NCI-H187 (cell line): ENCODE measurements at places on chromosomes 1 and 21.

- DNase-seq, result no peak
Measured at GRCh38 chr1:61268546-61269240, 186.3 kb downstream of the NFIA start.

GRCh38 chr1:183149273-183149672 lies 36.8 kb upstream of the LAMC2 start:
- no peak for DNase-seq

DNA sequence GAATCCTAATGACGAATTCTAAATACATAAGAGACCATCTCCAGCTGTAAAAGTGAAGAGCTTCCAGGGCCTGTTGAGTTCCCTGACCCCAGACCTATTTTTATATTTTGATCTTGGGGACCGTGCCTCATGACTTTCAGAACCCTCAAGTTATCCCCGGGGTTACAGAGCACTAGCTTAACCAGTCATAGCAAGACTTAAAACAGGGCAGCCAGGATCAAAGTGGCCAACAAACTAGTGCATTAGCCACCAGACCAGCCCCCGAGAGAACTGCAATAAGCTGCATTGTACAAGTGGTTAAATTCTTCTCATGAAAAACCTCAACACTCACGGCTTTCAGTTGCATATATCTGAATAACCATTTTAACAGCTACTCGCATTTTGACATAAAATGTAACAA lies 183.0 kb downstream of the BARHL2 start:
- no peak for DNase-seq

- DNase-seq, result no peak
Measured at GRCh38 chr1:43313771-43314170, 13.0 kb downstream of the TIE1 start.

DNA sequence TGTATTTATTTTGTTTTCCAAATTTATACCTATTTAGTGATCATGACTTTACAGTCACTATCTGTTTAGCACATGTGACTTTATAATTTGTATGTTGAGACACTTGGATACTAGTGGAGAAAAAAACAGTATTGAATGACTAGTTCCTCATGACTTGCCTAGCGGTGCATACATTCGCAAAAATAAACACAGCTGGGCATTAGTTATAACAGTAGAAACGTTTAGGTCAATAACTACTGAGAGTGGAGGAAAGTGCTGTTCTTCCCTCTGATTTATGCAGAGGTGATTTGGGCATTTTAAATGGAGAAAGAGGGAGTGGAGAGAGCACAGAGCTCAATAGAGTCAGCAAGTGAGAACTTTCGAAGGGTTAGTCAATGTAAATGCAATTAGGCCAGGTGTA lies 1679.0 kb upstream of the B3GALT2 start:
- DNase-seq, result no peak

GRCh38 chr1:172900376-172900997 lies 150.3 kb downstream of the TNFSF18 start:
- DNase-seq, result no peak

DNA sequence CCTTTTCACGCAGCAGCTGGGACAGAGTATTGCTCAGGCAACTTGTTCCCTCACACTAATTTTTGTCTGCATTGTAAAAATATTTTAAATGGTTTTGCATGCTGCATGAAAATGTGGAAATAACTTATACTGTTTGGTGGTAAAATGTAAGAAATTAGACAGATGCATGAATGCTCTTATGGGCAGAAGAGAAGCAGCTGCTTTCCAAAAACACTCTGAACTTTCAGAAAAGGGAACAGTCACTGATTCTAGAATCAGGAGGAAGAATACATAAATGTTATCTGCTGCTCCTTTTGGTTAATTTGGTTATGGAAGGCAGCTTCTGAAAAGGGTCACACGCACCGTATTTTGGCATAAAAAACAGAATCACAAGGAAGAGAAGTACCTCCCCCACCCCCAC lies 87.0 kb upstream of the RUNX1 start:
- no peak for DNase-seq

DNA sequence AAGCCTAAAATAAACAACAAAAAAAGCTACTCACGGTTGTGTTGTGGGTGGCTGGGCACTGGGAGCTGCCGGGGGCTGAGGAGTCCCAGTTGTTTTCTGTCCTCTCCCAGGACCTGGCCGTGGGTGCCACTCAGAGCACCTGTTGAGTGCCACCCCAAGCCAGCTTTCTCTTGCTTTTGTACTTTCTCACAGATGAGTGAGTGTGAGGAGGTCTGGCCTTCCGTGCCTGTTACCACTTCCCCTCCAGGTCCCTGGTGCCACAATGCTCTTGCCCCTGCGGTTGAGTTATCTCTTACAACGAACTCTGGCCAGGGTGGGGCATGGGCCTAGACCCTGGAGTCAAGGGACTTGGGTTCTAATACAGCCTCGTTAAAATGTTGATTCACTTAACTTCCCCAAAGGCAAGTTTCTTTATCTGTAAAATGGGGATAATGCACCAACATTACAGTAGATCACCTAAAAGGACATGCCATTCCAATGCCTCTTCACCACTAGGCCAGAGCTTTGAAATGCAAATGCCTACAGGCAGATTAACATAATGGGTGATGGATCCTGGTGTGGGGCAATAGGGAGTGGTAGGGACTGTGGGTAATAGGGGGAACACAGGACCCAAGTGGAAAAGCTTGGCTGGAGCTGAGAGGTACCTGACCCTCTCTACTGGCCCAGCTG lies at the start of gene CNR2:
TSS of gene CNR2 (minus strand) at position 151 of the 669 bp plus-strand sequence. CDS start 37,745 bp downstream, outside the sequence.
- DNase-seq, result no peak

GRCh38 chr1:165826565-165827267 lies 698 bp upstream of the UCK2 start:
- DNase-seq, result no peak

GRCh38 chr1:206557636-206558473 lies 50.5 kb downstream of the RASSF5 start:
- no peak for DNase-seq

GRCh38 chr1:25573961-25574360 lies 30.6 kb downstream of the LDLRAP1 start:
- no peak for DNase-seq

- DNase-seq, result no peak
Measured at GRCh38 chr1:175172503-175172902, 20.1 kb downstream of the KIAA0040 start.

GRCh38 chr21:17988102-17988437 lies 168.9 kb upstream of the C21orf91 start:
- no peak for DNase-seq

DNA sequence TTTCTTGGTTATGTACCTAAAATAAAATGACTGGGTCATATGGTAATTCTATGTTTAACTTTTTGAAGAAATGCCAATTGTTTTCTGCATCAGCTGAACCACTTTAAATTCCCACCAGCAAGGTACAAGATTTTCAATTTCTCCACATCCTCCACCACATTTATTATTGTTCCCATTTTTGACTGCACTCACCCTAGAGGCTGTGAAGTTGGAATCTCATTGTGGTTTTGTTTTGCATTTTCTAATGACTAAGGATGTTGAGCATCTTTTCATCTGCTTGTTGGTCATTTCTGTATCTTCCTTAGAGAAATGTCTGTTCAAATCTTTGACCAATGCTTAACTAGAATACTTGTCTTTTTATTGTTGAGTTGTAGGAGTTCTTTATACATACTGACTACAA lies 72.5 kb downstream of the ASTN1 start:
- DNase-seq, result no peak

DNA sequence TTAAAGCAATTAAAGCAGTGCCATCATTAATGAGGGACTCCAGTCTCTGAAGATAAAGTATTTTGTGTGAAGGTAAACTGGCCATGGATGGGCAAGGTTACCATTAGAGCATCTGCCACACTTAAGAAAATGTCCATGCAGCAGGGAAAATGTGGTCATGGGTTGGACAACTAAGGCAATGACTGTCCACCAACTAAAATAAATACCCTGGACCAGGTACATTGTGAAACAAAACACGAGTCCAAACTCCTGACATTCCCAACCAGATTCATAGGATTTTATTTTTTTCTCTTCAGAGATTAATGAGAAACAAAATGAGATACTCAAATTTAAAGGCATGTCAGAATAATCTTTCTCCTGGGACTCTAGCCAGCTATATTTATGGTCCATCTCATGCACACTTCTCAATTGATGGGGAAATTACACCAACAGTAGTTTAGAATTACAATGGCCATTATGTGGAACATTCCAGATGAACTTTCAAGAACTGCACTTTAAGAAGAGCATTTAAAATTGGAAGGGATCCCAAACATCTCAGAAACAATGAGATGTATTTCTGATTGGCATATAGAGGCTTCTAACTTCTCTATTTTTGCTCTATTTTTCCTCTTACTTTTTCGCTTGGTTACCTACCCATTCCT lies 8.1 kb downstream of the GBP7 start:
- no peak for DNase-seq
